ENCODE measurements at places on chromosomes 11 and 22.

- DNase-seq = no peak
Observed at GRCh38 chr11:4191031-4191571, 96.5 kb downstream of the RRM1 start.

DNA sequence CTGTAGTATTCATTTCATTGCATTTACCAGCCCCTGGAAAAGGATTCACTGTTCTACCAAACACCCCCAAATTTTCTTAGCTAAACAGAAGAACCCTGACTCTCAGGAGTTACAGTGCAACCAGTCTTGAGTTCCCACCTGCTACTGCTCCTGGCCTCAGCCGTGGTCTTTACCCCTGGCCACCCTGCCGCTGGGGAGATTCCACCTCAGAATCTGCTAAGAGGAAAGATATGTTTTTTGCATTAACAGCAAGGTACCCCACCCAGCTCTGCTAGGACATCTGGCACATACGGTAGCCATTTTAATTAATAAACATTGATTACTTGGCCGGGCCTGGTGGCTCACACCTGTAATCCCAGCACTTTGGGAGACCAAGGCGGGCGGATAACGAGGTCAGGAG, 9.0 kb downstream of the JAML start:
- no peak for DNase-seq

DNA sequence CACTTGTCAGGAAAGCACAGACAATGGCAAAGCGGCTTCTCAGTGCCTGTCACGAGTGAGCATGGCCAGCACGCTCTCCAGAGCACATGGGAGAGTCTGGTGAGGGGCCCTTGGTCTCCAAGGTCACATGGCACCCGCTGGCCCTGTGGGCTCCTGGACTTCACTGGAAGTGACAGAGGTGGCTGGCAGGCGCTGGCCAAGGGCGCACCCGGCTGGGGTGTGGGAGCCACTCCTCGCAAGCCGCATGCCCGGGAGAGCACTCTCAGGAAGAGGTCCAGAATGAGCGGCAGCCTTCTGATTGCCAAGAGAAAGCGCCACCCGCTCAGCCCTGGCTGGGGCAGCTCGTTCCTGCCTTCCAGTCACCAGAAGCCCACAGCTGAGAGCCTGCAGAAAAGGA, 17.1 kb upstream of the MOB2 start:
- no peak for DNase-seq

DNA sequence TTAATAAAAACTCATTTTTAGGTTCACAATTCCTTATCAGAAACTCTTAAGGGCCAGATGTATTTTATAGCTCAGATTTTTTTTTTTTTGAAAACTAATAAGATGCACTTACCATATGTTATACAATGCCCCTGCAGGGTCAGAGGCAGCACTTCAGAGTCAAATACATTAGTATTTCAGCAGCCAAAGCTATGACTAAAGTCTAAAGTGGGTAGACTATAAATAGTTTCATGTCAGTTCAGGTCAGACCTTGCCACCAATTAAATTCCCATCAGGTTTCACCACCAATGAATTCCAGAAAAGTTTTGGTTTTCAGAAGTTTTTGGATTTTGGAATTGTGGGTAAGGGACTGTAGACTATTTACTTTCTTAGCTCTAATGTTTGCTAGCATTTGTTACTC, 75.9 kb downstream of the FAM83F start:
- no peak for DNase-seq

DNA sequence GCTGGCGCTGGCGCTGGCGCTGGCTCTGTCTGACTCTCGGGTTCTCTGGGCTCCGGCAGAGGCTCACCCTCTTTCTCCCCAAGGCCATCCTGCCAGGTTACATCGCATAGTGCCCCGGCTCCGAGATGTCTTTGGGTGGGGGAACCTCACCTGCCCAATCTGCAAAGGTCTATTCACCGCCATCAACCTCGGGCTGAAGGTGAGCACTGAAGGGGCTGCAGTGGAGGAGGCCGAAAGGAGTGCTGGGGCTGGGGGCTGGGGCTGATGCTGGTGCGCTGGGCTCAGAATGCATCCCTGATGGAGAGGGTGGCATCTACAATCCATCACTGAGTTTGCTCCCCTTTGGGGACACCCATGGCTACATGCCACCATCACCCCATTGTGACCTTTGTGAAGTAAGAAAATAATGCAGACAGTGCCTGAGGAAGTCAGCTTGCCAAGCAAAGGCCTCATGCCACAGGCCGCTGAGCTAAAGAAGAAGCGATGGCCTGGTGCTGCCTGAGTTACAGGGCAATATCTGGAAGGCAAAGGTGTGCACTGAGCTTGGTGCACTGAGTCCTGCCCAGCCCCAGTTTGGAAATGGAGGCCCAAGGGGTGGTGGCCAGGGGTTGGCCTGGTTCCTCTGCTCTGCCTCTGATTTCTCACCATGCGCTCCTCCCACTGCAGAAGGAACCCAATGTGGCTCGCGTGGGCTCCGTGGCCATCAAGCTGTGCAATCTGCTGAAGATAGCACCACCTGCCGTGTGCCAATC, 620 bp downstream of the SMPD1 start:
- no peak for DNase-seq

DNA sequence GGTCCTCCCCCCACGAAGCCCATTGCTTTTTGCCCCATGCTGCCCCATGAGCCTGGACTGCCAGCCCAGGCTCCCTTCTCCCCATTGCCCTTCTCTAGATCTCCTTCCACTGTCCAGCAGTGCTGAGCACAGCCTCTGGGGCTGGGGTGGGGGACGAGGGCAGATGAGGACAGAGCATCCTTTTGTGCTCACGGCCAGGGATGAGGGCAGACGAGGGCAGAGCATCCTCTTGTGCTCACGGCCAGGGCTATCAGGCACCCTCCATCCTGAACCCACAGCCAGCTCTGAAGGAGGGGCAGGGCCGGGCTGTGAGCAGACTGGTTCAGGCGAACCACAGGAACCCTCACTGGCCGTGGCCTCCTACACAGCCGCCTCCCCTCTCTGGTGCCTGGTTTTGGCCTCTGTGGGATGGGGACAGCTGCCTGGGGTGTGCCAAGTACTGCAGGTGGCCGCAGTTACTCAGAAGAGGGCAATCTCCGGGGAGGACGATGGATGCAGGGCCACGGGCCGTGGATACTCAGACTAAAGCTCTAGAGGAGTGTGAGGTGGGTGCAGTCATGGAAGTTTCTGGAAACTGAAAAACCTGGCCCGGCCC, 1258.8 kb downstream of the BRD1 start:
- no peak for DNase-seq

GRCh38 chr11:83087035-83087434, 15.3 kb upstream of the RAB30 start:
- no peak for DNase-seq

GRCh38 chr11:94272738-94273313, 31.6 kb upstream of the IZUMO1R start:
- DNase-seq = no peak

GRCh38 chr11:72470386-72470785, 36.1 kb upstream of the CLPB start:
- no peak for DNase-seq

DNA sequence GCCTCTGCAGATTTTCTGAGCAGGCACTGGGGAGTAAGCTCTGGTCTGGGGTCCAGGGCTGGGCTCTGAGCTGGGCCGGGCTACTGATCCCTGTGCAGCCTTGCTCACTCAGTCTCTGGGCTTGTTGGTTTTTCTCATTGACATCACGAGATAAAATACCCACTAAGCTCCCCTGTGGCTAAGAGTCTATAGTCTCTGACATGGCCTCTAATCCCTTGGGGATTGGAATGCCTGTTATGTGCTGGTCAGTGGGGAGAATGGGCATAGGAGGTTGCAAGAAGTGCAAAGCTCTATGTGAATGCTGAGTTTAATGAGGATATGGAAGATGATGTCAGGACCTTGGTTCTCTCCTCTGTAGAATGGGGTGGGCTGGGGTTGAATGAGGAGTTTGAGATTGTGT, 23.3 kb downstream of the ELF5 start:
- DNase-seq = no peak

GRCh38 chr11:64356498-64357411, 2.2 kb upstream of the RPS6KA4 start:
- DNase-seq = peak; percentile 43

GRCh38 chr11:111598559-111598958, 3.7 kb upstream of the SIK2 start:
- DNase-seq = no peak

- DNase-seq = no peak
Observed at GRCh38 chr22:37546437-37547250, 13.6 kb upstream of the CDC42EP1 start.

DNA sequence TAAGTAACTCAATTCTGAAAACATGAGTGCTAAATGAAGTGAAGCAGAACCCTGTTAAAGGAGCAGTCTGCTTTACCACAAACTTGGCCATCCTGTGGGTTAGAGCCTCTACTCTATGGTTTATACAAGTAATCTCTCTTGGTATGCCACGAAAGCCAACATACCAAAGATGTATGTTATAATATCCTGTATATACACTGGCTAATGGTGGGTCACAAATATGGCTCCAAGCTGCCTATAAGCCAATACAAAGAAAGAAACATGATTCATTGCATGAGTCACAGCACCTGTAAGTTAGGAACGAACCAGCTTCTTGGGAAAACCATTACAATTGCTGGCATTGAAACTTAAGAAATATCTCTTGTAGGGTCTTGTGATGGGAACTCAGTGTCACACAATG, 16.1 kb downstream of the XRRA1 start:
- no peak for DNase-seq

GRCh38 chr11:35918716-35919115, 25.1 kb upstream of the LDLRAD3 start:
- DNase-seq = no peak

DNA sequence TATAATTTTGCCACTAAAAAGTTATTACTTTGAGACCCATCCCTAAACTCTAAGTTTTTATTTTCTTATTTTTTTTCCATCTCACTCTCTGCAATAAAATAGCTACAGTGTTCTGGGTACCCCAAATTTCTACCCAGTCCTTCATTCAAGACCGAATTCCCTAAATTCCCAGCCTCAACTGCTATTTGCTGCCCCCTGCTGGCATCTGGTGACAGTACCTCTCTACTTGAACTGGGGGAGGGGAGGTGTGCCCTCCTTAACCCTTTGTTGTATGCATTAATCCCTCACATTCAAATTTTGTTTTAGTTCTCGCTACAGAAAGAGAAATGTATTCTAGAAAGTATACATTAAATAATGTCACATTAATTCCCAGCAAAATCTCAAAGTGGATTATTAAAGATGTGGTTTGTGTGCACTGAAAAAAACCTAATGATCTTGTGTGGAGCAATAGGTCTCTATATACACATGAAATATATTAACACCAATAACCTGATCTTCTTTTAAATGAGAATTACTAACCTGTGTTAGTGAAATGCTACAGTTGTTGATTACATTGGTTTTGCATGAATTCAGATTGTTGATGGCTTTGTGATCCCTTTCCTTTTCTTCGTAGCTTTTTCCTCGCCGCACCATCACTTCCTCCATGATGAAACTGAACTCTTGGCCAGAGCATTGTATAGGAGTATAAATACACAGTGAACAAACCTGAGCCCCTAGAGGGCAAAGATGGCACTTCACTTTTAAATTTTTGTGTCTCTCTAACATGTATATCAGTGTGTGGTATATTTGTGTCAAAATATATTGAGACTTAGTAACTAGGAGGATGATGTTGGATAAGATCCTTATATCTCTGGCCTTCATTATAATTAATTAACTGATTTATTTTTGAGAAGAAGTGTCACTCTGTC, 590.0 kb downstream of the METTL15 start:
- peak; percentile 24 for DNase-seq

DNA sequence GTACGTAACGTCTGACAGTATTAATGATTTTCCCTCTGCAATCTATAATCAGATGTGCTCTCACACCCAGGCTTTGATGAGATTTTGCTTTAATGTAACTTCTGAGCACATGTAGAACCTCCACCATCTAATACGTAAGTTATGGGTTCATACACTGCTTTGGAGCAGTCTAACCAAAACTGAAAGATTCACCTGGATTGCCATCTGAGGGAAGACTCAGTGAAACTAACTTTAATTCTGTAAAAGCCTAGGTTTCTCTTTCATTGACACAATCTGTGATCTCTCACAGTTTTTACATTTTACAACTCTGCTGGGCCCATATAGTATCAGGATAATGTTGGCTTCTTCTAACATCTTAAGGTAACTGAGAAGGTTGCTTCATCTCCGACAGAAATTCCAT, 30.1 kb upstream of the MTNR1B start:
- no peak for DNase-seq

DNA sequence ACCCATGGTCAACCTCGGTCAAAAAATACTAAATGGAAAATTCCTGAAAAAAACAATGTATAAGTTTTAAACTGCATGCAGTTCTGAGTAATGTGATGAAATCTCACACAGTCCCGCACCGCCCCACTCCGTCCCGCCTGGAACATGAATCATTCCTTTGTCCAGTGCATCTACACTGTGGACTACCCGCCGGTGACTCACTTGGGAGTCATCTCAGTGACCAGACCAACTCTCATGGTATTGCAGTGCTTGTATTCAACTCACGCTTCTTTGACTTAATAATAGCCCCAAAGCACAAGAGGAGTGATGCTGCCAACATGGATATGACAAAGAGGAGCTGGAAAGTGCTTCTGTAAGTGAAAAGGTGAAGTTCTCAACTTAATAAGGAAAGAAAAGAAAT, 48.8 kb downstream of the ARHGAP32 start:
- no peak for DNase-seq

DNA sequence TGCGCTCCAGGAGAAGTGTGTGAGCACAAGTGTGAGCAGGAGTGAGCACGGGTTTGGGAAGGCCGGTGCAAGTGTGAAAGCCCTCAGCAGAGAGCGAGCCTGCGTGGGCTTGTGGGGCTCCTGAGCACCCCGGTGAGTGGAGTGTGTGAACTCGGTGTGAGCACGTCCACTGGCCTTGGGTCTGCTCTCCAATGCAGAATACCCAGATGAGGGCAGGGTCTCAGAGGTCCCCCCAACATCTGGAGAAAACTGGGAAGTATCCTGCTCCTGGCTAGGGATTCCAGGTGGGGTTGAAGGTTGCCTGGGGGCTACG, 1.2 kb downstream of the ESRRA start:
- no peak for DNase-seq

- no peak for DNase-seq
Observed at GRCh38 chr22:38069372-38070249, 12.4 kb downstream of the PICK1 start.

DNA sequence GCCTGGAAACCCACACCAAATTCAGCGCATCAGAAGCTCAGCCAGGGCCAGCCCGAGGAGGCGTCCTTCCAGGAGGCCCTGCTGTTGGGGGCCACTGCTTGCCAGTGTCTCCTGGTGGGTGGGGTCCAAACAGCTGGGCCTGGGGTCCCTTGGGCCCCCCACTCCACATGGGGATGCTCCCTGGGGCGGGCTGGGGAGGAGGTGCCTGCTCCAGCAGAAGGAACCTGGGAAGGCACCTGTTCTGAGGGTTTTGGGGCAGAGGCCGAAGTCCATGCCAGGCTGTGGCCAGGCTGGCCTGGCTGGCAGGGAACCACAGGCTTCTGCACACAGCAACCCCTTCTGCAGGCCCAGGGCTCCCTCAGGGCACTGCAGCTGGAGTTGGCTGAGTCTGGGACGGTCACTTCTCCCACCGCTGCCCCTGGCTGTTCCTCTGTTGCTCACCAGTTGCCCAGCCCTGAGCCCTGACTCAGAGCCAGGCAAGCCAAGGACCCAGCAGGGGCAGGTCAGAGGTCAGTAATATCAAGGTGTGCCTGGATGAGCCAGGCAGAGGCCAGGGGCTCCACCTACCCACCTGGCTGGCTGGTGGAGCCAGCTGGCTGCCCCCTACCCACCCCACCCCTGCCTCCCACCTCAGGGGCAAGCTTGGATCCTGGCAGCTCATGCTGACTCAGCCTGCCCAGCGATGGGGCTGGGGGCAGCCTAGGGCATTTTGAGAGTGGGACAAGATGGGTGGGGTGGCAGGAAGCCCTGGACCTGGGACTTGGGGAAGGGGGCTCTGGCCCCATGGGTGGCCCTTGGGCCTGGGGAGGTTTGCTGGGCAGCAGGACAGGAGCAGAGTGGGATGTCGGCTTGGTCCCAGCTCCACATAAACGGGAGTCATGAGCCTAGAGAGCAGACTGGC, 12.0 kb upstream of the PHLDA2 start:
- DNase-seq = no peak
